Left lung (tissue), 14 donors: ENCODE measurements at places on chromosomes 1 and 21. TPM values are rescaled to one million over a fixed set of nuclear protein-coding genes. Genes with fewer than 3 reads are reported as not detected.

Gene NR5A2
- total RNA-seq: 2.8 TPM

- no peak overlapping the region for H3K27ac ChIP-seq
- peaks cover 47% of the 10 kb centered on the region for H3K27me3 ChIP-seq
- H3K4me1 ChIP-seq: no peaks in the 10 kb centered on the region
- H3K36me3 ChIP-seq: no peaks in the 10 kb centered on the region
- no peak for DNase-seq
- no peak overlapping the region for H3K4me3 ChIP-seq
Observed at GRCh38 chr1:91174734-91175133, 152.9 kb upstream of the ZNF644 start.

DNA sequence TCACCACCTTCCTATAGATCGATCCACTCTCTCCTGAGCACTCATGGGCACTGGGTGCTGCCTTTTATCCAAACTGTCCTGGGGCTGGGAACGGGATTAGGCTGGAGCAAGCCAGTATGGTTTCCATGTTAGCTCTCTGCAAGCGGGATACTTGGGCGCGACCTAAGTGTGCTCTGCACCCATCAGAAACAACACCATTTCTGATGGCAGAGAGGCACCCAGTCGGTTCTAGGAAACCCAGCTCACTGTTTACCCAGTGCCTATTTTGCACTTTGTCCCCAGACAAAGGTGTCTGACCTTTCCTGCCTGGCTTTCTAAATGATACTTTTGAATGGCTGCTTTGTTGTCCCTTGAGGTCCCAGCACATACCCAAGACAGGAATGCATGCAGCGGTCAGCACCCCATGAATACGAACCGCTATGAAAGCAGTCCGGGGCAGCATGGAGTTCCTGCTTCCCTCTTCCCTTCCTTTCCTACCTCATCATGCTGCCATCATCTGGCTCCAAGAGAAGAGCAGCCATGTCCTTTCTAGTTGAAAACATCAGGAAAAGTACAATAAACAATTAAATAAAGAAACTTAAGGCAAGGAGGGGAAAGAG, 83.9 kb downstream of the TRABD2B start:
- no peak overlapping the region for H3K27ac ChIP-seq
- H3K4me1 ChIP-seq: no peaks in the 10 kb centered on the region
- H3K27me3 ChIP-seq: no peaks in the 10 kb centered on the region
- DNase-seq: no peak
- H3K4me3 ChIP-seq: no peak overlapping the region

DNA sequence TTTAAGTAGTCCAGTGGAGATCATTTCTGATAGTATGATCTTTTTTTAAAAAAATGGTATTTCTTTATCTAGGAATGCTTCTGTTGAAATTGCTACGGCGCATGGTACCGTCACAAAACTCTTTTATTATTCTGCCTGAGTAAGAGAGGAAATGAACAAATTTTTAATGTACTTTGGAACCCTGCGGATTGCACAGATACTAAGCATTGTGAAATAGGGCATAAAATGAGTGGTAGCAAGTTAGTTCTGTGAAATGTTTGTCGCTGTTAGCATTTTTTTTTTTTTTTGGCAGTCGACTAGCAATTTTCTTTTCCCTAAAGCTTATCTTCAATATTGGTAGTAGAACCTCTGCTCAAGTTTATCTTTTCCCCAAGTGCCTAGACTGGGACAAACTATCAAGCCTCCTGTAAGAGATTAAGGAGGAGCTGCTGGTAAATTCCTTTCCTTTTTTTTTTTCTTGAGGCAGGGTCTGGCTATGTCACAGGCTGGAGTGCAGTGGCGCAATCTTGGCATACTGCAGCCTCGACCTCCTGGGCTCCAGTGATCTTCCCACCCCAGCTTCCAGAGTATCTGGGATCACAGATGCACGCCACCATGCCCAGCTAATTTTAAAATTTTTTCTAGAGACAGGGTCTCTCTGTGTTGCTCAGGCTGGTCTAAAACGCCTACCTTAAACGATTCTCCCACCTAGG, 2.2 kb downstream of the ITSN1 start:
- H3K27me3 ChIP-seq: no peaks in the 10 kb centered on the region
- peaks cover 7% of the 10 kb centered on the region for H3K4me1 ChIP-seq
- H3K4me3 ChIP-seq: peak overlapping the region; percentile 97

GRCh38 chr1:65469889-65470340, 49.4 kb downstream of the LEPR start:
- no peaks in the 10 kb centered on the region for H3K36me3 ChIP-seq
- no peak overlapping the region for H3K27ac ChIP-seq
- H3K4me3 ChIP-seq: no peak overlapping the region
- DNase-seq: no peak
- H3K4me1 ChIP-seq: peaks cover 9% of the 10 kb centered on the region

DNA sequence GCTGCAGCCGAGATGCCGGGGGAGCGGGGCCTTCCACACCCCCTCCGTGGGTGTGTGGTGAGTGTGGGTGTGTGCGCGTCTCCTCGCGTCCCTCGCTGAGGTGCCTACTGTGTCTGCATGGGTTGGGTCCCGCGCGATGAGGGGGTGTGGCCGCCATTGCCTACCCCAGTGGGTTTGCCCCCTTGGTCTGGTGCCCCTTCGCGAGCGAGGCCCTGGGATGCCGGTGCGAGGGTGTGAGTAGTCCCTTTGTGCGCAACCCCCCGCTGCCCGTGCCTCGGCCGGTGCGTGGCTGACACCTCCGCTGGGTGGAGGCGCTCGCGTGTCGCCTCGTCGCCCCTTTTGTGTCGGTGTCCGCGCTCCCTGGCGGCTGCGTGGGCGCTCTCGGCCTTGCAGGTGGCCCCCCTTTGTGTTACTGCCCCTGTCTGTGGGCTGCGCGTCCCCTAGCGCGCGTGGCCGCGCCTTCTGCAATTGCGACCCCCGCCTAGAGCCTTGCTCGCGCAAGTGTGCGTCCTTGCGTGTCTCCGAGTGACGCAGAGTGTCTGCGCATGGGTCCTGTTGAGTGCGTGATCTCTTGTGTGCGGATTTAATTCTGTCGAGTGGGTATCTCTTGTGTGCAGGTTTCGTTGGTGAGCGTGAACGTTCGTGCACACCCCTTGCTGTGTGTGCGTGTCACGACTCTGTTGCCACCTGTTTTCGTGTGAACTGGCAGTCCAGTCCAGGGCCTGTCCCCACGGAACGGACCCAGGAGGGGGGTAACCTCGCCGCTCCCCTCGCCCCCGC, 553 bp downstream of the TTC3 start:
- peak overlapping the region; percentile 100 for H3K27ac ChIP-seq
- H3K27me3 ChIP-seq: no peaks in the 10 kb centered on the region
- H3K4me1 ChIP-seq: no peaks in the 10 kb centered on the region
- H3K4me3 ChIP-seq: peak overlapping the region; percentile 83
- H3K36me3 ChIP-seq: no peaks in the 10 kb centered on the region

DNA sequence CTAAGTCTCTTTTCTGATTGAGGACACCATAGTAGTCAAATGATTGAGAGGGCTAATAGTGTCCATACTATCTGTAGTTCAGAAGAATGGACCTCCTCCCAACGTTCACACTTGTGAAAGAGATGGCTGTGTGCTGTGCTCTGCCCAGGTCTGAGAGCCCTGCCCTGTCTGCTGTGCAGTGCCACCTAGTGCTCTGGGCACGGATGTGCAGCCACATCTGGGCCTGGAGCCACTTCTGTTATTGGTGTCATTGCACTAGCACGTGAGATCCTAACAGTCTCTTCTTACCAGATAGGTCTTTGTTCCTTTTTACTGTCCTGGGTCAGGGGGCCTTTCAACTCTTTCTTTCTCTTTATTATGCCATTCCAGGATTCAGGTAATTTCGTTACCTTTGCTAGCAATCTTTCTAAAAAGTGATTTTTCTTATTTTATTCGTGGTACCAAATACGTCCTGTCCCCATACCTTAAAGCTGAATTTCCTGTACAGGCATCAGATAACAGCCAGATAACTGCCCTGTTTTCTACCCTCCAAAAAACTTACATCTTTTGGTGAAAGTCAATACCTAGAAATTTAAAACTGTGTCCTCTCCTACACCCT, 21.7 kb downstream of the INTS3 start:
- H3K4me3 ChIP-seq: no peak overlapping the region
- DNase-seq: peak; percentile 92

DNA sequence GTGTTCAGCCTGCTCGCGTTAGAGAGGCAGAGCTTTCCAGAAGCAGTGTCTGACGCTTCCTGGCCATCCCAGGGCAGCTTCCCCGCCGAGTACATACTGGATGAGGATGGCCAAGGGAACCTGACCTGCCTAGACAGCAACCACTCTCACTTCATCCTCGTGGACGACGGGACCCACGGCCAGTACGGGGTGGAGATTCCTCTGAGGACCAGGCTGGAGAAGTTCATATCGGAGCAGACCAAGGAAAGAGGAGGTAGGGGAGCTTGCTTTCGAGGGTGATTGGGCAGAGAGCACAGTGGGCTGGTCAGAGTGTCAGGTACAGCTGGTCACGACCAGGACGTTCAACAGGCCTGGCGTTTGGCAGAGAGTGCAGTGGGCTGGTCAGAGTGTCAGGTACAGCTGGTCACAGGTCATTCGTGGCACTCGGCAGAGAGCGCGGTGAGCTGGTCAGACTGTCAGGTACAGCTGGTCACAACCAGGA, 22.4 kb downstream of the TRPM2 start:
- peaks cover 41% of the 10 kb centered on the region for H3K36me3 ChIP-seq
- no peaks in the 10 kb centered on the region for H3K27me3 ChIP-seq
- H3K4me3 ChIP-seq: no peak overlapping the region
- DNase-seq: no peak
- H3K27ac ChIP-seq: peak overlapping the region; percentile 90

- DNase-seq: no peak
- no peaks in the 10 kb centered on the region for H3K36me3 ChIP-seq
- no peaks in the 10 kb centered on the region for H3K4me1 ChIP-seq
- H3K27me3 ChIP-seq: no peaks in the 10 kb centered on the region
- no peak overlapping the region for H3K4me3 ChIP-seq
- no peak overlapping the region for H3K27ac ChIP-seq
Observed at GRCh38 chr1:106564192-106564591, 492.3 kb upstream of the PRMT6 start.

- no peak overlapping the region for H3K27ac ChIP-seq
- H3K36me3 ChIP-seq: no peaks in the 10 kb centered on the region
- H3K4me3 ChIP-seq: no peak overlapping the region
Observed at GRCh38 chr1:242184955-242185354, 186.1 kb upstream of the MAP1LC3C start.

GRCh38 chr1:114691061-114691460, 4.3 kb downstream of the AMPD1 start:
- H3K4me1 ChIP-seq: no peaks in the 10 kb centered on the region
- no peaks in the 10 kb centered on the region for H3K27me3 ChIP-seq
- H3K36me3 ChIP-seq: no peaks in the 10 kb centered on the region
- H3K4me3 ChIP-seq: no peak overlapping the region
- H3K27ac ChIP-seq: no peak overlapping the region

GRCh38 chr1:160207771-160208556, 2.8 kb downstream of the PEA15 start:
- DNase-seq: no peak
- H3K27me3 ChIP-seq: no peaks in the 10 kb centered on the region
- peak overlapping the region; percentile 20 for H3K27ac ChIP-seq
- peaks cover 47% of the 10 kb centered on the region for H3K36me3 ChIP-seq
- no peak overlapping the region for H3K4me3 ChIP-seq

DNA sequence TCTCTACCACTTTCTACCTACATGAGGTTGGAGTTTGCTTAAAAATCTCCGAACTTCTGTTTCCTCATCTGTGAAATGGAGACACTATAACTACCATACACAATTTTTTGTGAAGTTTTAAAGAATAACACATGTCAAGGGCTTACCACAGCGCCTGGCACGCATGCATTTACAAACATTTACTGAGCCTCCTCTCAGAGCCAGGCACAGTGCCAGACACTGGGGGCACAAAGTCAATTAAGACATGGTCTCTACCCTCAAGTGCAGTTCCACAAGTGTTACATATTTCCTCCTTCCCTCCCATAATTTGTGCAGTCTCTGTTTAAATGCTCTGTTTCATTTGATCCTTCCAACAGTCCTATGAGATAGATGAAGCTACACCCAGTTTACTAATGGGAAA, 356.4 kb upstream of the ESRRG start:
- no peaks in the 10 kb centered on the region for H3K36me3 ChIP-seq
- no peak overlapping the region for H3K27ac ChIP-seq
- DNase-seq: no peak

GRCh38 chr1:3333903-3334302, 120.6 kb upstream of the ARHGEF16 start:
- no peak overlapping the region for H3K4me3 ChIP-seq
- peaks cover 41% of the 10 kb centered on the region for H3K27me3 ChIP-seq
- H3K27ac ChIP-seq: no peak overlapping the region
- H3K36me3 ChIP-seq: no peaks in the 10 kb centered on the region

DNA sequence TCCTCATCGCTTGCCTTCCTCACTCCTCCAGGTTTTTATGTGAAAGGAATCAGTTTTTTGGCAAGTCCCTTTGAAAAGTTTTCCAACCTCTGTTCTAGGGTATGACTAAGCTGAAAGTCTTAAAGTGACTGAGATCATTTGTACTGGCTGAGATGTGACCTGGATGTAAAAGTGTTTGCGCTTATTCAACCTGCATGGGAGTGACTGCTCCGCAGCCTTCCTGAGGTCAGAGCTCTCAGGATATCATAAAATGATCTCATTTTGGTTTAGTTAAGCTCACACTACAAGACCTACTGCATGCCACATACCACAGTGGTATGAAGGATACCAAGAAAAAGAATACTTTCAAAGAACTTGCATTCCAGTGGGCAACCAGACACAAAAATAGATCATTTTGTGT, 29.8 kb upstream of the TADA1 start:
- H3K4me3 ChIP-seq: no peak overlapping the region
- no peak overlapping the region for H3K27ac ChIP-seq
- H3K36me3 ChIP-seq: no peaks in the 10 kb centered on the region

DNA sequence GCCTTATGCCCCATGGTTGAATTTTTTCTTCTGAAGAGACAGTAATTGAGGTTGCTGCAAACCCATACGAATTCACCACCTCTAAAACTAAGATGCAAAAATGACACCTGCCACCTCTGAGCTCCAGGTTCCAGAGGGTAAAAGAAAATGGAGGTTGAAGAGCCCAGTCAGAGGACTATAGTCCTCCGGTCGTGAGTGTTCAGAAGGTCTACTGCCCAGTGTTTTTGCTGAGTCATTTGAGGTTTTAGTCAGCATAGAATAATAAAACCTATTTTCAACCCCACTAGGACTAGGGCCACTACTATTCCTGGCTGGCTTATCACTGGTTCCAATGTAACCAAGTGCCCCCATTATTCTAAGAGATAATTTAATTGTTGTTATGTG, 12.9 kb upstream of the SLAMF7 start:
- no peaks in the 10 kb centered on the region for H3K36me3 ChIP-seq
- H3K4me3 ChIP-seq: no peak overlapping the region
- H3K27ac ChIP-seq: peak overlapping the region; percentile 77
- no peak for DNase-seq

DNA sequence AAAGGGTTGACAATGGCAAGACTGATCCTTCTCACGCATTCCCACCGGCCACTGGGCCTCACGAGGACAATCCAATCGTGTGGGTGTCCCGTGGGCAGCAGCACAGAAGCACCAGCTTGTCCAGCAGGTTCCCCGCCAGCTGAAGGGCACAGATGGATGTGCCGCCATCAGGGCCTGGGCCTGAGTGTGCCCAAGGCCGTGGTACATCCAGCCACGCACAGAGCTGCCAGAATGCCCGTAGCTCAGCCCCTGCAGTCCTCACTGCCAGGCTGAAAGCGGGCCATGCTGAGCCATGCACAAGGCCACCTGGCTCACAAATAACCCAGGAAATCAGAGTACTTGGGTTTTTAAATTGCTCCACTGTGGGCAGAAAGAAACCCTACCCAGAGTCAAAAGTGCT, 7.0 kb downstream of the NPHP4 start:
- H3K27ac ChIP-seq: no peak overlapping the region
- H3K36me3 ChIP-seq: peaks cover 9% of the 10 kb centered on the region
- H3K4me3 ChIP-seq: no peak overlapping the region
- H3K27me3 ChIP-seq: no peaks in the 10 kb centered on the region
